ENCODE measurements at places on chromosomes 7 and 10.

DNA sequence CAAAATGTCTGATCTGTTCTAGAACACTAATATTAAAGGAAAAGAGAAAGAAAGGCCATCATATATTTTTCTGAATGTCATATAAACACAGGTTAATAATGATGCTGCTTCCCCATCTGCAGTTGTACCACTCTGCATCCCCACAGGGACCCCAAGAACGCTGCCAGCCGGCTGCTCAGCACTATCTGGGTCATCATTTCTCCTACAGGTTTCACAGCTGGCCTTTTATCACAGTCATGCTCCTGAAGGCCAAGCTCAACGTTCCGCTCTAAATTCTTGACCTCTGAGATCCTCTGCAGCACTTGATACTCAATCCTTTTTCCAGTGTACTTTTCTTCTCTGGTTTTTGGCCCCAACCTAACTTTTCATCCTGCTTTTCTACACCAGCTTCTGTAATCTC lies 4.8 kb downstream of the IDI1 start:
- DNase-seq: no peak

GRCh38 chr7:78760620-78761355 lies 692.7 kb downstream of the MAGI2 start:
- no peak for DNase-seq

DNA sequence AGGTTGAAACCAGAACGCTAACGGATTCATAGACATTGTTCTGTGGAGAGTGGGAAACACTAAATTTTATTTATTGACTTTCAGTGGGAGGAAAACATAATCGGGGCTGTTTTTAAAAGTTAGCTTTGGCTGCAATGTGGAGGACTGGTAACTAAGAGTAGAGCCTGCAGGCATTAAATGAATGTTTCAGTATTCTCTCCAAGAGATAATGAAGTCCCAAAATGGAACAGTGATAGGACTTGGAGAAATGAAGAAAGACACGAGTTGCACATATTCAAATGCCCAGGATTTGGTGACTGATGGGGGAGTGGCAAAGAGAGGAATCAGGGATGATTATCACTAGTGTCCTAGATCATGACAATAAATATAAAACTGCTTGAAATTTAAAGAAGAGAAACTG lies 359.8 kb upstream of the LRRTM3 start:
- DNase-seq: no peak

DNA sequence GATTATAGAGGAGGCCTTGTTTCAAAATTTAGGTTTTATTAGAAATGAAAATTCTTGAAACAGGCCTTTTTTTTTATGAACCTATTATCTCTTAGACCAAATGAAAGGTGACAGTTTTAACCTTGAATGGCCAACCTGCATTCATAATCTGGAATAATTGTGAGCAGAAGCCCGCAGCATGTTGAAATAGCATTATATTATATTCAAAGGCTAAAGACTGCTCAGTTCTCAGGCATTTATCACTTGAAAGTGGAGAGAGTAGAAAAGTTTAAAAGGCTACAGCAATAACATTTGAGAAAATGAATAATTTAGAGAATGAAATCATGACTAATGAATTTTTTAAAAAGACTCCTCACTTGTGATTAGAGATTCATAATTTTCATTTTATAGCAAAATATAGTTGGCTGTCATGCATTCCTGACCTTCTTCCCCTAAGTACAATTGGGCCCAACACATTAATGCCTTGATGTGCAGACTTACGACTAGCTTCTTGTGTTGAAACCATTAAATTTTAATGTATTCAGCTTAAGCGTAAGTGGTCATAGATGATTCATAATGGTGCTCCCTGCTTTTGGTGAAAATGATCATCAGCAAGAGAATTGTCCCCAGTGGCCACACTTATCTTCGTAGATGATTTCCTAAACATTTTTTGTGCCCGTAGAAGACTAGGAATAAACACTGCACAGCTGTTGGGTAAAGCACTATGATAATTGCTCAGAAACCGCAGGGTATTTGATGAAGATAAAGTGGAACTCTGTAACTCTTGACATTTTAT lies 346.6 kb upstream of the BMPER start:
- no peak for DNase-seq

DNA sequence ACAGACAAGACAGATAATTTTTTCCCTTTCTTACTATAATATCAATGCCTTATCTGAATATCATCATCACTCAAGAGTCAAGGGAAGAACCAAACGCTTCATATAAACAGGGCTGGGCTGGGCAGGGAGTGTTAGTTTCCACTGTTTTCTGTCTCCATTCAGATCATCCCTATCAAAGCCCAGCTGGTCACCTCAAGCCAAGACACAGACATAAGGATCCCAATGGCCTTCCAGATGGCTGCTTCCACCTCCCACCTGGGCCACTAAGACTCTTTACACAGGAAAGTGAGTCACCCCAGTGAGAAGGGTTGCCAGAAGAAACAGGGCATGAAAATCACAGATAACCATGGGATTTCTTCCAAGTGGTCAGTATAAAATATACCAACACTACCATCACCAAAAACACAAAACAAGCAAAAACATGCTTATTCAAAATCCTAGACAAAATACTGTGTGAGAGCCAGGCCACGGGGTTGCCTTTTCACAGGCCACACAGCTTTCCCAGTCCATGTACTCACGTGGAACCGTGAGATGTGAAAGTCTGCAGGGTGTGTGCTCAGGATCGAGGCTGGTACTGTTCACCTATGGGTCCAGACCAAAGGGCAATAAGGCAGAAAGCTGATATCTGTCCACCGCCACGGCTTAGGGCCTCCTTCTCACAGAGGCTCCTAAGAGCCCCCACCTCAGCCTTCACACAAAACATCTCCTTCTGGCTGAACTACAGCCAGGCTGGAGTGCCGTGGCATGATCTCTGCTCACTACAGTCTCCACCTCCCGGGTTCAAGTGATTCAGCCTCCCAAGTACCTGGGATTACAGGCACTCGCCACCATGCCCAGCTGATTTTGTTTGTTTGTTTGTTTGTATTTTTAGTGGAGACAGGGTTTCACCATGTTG lies 5.7 kb downstream of the PRSS1 start:
- no peak for DNase-seq

GRCh38 chr7:131536361-131536849 lies 20.0 kb downstream of the PODXL start:
- no peak for DNase-seq

- no peak for DNase-seq
These were observed 48.0 kb downstream of the ELFN1 start for GRCh38 chr7:1717903-1718676.

DNA sequence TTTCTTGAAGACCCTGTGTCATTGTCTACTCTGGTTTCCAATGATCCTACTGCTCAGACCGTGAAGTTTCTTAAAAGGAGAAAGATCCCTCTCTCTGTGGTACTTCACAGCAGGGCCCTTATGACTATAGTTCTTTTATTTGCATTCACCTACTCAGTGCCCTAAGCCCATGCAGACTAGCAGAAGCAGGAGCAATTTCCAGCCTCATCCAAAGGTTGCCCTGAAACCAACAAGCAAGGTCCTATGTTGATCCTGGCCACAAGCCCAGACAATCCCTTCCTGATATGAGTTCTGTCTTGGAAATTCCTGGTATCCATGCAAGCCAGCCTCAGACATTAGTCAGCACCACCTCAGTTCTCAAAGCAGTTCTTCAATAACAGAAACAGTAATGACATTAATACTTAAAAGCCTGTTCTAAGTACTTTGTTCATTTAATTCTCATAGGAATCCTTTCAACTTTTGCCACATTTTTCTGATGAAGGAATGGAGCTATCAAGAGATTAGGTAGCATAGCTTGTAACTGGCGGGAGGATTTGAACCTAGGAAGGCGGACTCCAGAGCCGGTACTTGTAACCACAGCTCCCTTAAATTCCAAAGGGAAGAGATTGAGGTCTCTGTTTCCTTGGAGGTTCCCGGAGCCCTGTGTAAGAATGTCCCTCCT lies 58.1 kb upstream of the ST8SIA6 start:
- DNase-seq: no peak

DNA sequence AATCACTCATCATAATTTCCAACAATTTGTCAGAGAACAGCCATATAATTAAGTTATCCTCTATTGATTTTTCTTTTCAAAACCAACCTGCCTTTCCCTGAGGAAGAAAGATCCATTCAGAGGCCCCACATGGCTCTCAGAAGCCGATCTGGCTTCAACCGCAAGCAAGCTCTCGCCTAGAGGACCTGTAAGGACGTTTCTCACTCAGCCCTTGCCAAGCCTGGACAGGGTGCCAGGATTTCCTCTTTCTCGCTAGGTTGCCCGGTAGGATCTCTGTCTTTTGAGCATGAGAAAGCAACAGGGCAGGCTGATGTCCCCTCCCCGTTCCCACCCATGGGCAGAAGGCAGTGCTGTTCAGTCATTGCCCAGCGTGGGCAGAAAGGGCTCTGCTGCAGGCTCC lies 13.0 kb downstream of the AIFM2 start:
- DNase-seq: no peak

DNA sequence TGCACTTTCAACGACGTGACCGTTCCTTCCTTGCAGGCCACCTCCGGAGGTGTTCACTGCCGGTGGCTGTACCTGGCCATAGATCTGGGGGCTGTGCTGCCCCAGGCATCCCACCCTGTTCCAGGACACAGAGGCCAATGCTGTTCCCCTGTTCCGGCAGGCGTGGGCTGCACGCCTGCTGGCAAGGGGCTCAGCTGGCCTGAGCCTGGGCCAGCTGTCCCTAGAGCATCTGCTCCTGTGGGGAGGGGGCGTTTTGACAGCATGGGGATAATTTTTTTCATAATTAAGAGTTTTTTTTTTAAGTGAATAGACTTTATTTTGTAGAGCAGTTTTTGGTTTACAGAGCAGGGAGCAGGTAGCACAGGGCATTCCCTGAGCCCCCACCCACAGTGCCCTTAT lies 28.8 kb downstream of the PWWP2B start:
- no peak for DNase-seq

DNA sequence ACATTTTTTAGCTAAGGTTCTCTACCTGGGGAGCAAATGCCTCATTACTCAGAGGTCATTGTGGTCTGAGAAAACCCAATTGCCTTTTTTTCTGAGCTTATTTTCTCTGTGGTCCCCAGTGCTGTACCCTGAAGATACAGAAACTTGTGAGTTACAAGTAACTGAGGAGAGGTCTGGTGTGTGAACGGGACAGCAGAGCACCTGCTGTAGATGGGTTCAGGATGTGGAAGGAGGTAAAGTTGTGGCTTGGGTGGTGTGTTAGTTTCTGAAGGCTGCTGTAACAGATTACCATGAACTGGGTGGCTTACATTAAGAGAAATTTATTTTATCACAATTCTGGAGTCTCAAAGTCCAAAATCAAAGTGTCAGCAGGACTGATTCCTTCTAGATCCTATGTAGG lies 449.1 kb upstream of the NRP1 start:
- DNase-seq: no peak

DNA sequence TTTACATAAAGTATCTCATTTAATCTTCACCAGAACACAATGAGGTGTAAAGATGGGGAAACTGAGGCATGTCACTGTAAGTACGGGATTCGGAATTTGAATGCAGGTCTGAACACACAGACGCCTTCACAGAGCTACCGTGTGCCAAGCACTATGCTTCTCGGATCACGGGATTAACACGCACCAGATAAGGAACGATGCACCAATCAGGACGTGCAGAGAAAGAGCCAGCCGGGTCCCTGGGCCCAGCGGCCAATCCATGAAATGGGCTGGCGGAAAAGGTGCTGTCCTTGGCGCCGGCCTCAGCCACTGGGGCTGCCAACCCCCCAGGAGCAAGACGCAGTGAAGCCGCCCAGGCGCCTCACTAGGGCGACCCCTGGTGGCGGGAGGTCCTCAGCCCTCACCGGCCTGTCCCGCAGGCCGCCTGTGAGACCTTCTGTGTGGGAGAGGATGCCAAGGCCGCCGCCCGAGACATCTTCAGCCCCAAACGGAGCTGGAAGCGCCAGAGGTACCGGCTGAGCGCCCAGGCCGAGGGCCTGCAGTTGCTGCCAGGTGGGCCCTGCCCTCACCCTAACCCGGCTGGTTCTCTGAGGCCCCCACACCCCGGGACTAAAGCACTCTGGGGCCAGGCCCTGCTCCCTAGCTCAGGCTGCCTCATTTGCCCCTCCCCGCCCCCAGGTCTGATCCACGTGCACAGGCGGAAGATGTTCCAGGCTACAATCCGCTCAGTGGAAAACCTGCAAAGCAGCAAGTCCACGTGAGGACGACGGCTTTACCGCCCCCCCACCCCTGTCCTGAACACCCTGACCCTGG lies 15.6 kb downstream of the ATG9B start:
- DNase-seq: peak; percentile 81

GRCh38 chr7:151137076-151137675 lies 30.3 kb downstream of the GBX1 start:
- no peak for DNase-seq

- DNase-seq: peak; percentile 70
These were observed 56.5 kb upstream of the PCGF5 start for GRCh38 chr10:91163869-91164474.

- no peak for DNase-seq
These were observed 191.7 kb upstream of the KLF6 start for GRCh38 chr10:3976718-3977117.

DNA sequence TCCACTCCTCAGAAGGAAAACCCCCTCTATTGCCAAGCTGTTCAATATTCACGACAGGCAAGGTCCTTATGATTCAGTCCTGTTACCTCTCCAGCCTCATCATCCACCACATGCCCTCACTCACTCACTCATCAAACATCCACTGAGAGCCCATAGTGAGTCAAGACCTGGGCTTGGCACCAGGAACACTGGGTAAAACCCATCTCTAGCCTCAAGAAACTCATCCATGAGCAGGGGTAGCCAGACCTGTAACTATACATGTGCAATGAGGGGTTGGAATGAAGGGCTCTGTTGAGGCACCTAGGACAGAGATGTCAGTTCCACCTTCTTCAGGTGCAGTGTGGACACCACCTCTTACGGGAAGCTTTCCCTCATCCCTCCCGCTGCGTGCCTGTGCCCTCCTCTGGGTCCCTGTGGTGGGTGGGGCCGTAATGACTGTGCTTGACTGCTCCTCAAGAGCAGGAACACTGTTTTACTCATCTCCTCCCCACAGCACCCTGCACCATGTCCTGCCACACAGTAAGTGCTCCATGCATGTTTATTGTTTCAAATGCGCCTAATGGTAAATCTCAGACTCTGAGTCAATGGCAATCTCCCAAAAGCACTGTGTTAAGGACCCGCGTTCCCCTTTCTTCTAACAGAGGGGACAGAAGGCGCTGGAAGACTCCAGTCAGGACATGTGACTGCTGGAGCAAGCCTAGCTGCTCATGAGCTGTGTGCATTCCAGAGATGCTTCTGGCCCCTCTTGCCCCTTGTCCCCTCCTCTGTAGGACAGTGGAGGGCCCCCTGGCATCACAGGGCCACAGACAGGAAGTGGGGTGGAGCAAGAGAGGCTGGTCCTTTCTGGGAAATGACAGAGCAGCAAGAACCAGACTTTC lies 95.4 kb downstream of the HIPK2 start:
- DNase-seq: peak; percentile 51

DNA sequence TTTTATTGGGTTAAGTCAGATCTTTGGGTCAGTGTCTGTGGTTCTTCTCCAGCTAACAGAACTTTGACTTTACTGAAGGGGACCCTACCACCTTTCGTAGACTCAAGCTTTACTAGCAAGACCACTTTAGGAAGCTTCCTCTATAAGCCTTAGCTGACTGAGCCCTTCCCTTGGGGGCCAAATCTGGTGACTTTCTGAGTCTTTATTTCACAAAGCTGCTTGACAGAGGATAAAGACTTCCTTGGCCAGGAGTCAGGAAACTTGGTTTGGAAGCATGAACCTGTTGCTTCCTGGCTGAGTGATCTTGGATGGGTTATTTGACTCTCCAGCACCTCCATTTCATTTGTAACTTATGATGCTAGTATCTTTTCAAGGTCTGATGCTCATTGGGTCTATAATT lies 466.7 kb downstream of the TYW1 start:
- DNase-seq: no peak

Measured in hematopoietic multipotent progenitor cell treated with erythropoietin and hydrocortisone succinate and interleukin-3 and kit ligand, for 4 days (in vitro differentiated cells).